ENCODE measurements at places on chromosomes 1 and 21. TPM values are rescaled to one million over a fixed set of nuclear protein-coding genes. Genes with fewer than 3 reads are reported as not detected.

Gene GJA8
- not detected for polyA plus RNA-seq

Gene RGS7
- polyA plus RNA-seq: not detected

Gene AMY1C
- not detected for polyA plus RNA-seq

DNA sequence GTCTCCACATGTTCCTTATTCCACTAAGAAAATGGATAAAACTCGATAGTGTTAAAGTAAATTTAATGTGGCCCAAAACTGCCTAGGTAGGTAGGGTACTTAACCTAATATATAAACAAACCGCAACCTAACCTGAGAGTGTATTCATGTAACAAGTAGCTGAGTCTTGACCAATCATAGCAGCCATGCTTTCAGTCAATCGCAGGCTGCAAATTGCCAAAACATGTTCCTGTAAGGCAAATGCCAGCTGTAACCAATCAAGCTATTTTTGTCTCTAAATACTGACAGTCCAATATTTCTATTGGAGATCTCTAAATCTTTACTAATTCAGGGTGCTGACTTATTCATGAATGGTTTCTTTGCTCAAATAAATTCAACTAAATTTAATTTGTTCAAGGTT is 3.1 kb upstream of the HMGCS2 start:
- H3K4me1 ChIP-seq: no peaks in the 10 kb centered on the region
- H3K27ac ChIP-seq: no peak overlapping the region
- no peak for DNase-seq
- no peak overlapping the region for H3K4me3 ChIP-seq
- H3K27me3 ChIP-seq: no peaks in the 10 kb centered on the region

GRCh38 chr1:154988058-154988954 is 5.1 kb upstream of the LENEP start:
- peaks cover 36% of the 10 kb centered on the region for H3K4me1 ChIP-seq
- H3K27ac ChIP-seq: no peak overlapping the region
- H3K27me3 ChIP-seq: no peaks in the 10 kb centered on the region
- H3K4me3 ChIP-seq: no peak overlapping the region
- H3K36me3 ChIP-seq: peaks cover 35% of the 10 kb centered on the region

DNA sequence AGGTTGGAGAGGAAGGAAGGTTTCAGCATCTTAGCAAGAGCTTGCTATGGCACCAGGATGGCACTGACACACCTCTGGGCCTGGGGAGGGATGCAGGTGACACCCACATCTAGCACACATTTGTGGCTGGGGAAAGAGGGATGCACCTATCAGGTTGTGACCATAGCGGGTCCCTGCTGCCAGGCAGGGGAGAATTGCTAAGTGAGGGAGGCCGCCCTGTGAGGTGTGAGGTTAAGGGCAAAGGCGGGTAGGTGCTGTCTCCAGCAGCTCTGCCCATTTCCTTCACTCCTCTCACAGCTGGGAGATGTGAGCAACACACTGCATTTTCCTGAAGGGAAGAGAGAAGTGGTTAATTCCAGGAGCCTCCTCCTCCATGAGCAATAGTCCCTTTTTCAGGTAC is 83.2 kb upstream of the TLR5 start:
- no peak for DNase-seq
- peaks cover 32% of the 10 kb centered on the region for H3K4me1 ChIP-seq
- H3K27me3 ChIP-seq: no peaks in the 10 kb centered on the region

- DNase-seq: no peak
- no peaks in the 10 kb centered on the region for H3K36me3 ChIP-seq
- no peak overlapping the region for H3K27ac ChIP-seq
- no peaks in the 10 kb centered on the region for H3K4me1 ChIP-seq
- no peak overlapping the region for H3K4me3 ChIP-seq
- H3K27me3 ChIP-seq: no peaks in the 10 kb centered on the region
Measured at GRCh38 chr21:32184485-32184884, 94.4 kb downstream of the MIS18A start.

DNA sequence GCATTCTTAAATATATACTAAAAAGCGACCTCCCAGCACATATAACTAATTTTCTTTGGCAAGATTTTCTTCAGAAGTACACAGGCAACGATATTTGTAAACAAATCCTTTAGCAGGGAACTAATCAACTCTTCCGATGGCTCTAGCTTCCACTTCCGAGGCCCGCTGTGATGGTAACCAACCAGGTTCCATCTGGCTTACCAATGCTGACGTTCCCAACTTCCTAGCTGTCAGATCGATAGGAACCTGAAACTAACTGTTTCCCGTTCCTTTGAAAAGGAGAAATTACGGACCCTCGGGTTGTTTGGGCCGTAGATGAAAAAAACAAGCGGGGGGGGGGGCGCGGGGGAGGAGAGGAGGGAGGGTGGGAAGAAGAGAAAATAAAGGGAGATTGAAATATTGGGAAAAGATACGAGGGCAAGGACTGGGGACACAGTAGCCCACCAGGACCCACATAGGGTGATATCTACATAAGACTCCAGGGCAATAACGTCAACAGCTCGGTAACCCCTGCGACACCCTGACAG is 513 bp downstream of the GTF2B start:
- DNase-seq: peak; percentile 37
- H3K27me3 ChIP-seq: no peaks in the 10 kb centered on the region
- H3K36me3 ChIP-seq: peaks cover 15% of the 10 kb centered on the region
- peak overlapping the region; percentile 84 for H3K4me3 ChIP-seq
- peak overlapping the region; percentile 94 for H3K27ac ChIP-seq

Data from CD4-positive, alpha-beta memory T cell (primary cell).